ENCODE measurements at places on chromosomes 5 and 9.

DNA sequence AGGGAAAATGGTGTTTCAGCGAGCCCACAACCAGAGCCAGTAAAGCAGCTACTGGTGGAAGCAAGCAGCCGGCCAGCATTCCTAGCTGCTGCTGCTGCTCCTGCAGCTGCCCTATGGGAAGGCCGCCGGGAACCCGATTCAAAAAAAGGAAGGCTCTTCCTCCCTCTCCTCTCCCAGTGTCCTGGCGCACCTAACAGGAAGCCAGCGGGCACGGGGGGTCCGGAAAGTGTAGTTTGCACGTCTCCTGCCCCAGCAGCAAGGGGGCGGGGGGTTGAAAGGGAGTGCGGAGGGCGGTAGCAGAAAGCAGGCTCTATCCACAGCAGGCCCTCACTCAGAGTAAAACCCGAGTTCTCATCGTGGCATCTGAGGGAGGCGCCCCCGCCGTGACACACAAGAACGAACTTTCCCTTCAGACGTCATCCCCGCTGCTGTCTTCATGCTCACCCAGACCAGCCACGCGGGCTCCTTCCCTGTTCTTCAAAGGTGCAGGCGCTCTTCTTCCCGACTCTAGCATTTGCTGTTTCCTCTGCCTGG lies 16.5 kb downstream of the GRXCR2 start:
- peak; percentile 67 for DNase-seq

DNA sequence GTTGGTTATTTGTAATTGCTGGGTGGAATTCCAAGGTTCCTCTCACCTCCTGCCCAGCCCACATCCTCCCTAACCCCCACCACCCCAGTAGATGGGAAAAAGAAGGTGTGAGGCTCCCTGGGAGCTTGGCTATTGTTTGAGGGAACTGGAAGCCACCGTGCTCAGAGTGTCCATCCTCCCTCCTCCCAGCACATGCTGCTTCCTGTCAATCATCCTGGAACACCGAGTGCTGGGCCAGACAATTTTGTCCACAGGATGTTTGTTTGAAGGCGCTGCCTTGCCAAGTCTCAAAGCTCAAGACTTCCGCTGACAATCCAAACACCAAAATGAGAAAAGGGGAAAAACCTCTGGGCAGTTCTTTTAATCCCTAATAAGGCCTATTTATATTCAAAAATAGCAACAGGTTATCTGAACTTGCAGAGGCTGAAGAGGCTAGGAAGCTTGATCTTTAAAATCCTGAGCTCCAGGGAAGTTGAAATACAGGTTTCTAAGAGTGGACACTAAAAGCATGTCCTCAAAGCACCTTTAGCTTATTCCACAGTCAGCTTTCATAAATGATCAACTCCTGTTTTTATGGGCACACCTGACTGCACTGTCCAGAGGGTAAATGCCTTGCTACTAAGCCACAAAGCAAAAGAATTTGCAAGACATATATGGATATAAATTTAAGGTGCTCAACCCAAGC lies 286.7 kb downstream of the NFIB start:
- no peak for DNase-seq

DNA sequence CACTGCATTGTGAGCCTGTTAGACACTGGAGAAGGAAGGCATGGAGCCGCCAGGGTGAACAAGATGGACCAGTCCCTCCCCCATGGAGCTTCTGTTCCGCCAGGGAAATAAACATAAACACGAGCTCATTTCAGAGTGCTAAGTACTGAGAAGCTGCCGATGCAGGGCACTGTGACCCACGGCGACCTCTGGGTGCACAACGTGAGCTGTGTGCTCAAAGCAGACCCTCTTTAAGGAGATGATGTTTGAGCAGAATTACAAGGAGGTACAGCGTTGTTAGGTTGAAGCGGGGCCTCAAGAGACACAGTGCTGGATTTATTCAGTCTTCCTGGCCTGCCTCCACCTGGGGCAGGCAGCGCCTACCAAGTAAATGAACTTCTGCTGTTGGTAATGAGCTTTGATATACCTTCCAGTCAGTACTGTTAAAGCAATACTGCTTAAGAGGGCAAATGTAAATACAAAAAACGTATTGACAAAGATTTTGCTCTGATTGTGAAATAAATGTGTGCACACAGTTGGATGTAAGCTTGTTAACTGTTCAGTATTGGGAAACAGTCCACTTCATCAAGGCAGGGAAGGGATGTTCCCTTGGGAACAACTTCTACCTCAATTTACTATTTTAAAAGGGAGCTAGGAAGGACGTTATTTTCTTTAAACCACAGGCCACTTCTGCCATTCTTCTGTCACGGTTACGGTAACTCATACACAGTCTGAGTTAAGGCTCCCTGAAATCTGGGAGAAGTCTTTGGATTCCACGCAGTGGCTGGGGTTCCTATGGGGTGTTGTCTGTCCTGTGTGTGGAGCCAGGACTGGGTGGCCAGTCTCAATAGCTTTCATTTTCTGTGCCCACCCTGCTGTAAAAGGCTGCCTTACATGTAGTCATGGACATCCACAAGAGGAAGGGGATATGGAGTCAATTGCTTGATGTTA lies 48.9 kb upstream of the DMRT1 start:
- no peak for DNase-seq

- peak; percentile 49 for DNase-seq
These were observed 4.8 kb downstream of the RASGRF2 start for GRCh38 chr5:80964919-80965318.

DNA sequence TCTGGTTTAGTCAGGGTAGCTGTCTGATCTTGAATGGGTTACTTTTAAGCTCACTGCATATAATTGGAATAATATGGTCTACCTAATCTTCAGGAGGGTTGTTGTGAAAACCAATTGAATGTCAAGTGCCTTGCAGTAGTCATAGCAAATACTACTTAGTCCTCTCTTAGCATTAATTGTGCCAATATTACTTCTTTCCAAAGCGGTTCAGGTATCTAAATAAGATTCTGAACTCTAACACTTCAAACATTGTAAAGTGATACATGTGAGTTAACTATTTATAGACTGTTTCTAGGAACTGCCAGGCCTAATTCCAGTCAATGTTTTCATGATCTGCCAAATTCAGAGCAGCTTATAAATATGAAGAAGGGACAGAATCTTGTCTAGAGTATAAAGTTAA lies 140.2 kb downstream of the SH3GL2 start:
- no peak for DNase-seq

GRCh38 chr5:147359101-147359500 lies 124.3 kb downstream of the STK32A start:
- DNase-seq = no peak

DNA sequence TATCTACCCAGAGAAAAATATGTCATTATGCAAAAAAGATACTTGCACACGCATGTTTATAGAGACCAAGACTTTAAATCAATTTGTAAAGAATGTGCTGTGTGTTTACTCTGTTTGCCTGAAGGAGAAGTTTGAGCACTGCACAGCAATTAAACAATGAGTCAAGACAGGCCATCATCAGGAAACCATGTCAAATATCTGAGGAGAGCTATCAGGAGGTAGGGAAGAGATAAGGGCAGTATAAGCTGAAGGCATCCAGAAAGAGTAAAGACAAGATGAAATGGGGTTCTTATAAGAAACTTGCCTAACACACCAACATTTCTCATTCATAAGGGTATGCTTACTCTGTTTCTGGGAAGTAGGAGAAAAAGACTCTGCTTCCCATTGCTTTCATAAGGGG lies 405.8 kb upstream of the PTGER4 start:
- DNase-seq = peak; percentile 7

- no peak for DNase-seq
These were observed 151.7 kb upstream of the SMIM23 start for GRCh38 chr5:171633776-171634470.

DNA sequence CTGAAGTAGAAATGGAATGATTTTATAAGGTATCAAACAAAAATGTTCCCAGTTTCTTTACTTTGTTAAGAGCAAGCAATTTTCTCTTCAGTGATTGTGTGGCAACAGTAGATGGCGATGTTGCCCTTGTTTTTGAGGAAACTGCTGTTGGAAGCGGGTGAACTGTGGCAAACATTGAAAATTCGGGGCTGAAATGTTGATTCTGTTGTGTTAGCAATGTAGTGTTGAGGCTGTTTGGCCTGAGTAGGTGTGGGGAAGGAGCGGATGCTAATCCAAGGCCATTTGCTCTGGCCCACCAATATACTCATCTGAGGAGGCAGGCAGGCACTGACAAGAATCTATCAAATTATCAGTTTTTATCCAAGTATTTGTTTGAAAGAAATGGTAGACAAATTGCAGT lies 129.8 kb downstream of the SLC12A2 start:
- DNase-seq = peak; percentile 66
